Right atrium auricular region (tissue), 2 donors: ENCODE measurements at places on chromosomes 2 and 18. TPM values are rescaled to one million over a fixed set of nuclear protein-coding genes. Genes with fewer than 3 reads are reported as not detected.

The CYP27A1 gene
- total RNA-seq: 23.4 TPM

The WDR35 gene
- total RNA-seq: 4.1 TPM

The ATP6V1C2 gene
- total RNA-seq: 0.12 TPM

The CHRNG gene
- total RNA-seq: not detected

The HNRNPLL gene
- total RNA-seq: 17.8 TPM

DNA sequence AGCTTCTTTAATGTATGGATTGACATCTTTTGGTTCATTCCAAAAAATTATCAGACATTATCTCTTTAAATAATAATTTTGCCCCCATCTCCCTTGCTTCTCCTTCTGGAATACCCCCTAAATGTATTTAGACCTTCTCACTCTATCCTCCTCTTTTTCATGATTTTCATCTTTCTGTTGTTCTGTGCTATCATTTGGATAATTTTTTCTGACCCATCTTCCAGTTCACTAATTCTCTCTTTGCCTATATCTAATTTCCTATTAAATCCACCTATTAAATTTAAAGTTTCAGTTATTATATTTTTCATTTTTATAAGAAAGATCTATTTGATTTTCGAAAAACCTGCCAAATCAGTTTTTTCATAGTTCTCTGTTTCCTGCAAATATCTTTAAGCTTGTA lies 67.8 kb upstream of the ODC1 start:
- DNase-seq: no peak

DNA sequence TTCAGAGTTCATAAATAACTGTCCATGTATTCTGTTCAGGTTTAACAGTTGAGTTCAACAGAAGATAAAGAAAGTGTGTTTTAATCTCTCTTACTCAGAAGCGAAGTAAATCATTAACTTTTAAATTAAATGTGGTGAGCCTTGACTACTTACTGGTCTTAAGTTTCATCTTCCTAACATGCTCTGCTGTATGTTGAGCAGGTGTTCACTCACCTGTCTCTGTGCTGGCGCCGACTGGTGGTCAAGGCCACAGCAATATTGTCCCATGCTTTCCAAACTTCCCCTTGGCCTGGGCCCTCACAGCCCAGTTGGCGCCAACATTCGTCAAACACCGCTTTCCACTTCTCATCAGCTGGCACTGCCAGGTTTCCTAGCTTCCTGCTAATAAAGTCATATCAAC lies 17.0 kb upstream of the MPP4 start:
- DNase-seq: no peak

DNA sequence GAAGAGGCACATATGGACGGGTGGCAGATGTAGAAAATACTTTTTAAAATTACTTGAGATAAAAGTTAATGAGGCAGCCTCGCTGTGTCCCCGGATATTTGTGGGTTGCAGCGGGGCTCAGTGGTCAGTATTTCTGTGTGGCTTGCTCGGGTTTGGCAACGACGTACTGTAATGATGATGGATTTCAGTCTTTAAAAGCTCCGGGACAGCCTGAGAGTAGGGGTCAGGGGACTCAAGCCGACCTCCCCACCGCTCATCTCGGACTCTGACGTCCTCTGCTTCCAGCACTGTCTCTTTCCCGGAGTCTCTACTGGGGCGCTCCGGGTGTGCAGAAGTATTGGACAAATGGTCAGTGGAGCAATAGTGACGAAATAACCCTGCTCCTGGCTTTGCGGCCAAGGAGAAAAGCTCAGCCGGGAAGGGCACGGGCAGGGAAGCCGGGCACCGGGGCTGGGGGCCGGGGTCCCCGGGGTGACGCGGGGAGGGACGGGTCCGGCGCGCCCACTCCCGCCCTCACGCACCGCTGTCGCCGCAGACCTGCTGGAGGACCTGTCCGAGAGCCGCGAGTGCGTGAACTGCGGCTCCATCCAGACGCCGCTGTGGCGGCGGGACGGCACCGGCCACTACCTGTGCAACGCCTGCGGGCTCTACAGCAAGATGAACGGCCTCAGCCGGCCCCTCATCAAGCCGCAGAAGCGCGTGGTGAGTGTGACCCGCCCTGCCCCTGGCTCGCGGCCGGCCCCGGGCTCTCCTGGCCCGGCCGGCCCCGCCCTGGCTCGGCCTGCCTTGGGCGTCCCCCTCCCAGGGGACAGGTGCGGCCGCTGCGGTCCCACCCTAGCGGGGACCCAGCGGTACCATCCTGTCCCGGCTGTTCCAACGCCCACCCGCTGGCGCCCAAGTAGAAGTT lies 7.3 kb downstream of the GATA6 start:
- DNase-seq: no peak

DNA sequence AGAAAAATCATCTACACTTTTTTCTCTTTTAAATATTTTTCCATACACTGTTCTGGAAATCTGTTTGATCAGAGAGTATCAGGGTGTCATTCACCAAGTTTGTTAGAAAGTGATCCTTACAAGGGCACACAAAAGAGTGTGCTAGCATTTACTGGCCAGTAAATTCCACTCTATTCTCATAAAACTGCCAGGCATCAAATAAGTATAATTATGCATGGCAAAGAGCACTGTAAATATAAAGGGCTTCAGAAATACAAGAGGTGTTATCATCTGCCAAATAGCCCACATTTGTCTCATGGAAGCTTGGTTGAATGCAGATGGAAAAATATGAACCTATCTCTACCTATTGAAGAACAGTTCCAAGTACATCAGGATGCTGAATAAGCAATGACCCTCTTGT lies 847.3 kb upstream of the ACVR2A start:
- no peak for DNase-seq

DNA sequence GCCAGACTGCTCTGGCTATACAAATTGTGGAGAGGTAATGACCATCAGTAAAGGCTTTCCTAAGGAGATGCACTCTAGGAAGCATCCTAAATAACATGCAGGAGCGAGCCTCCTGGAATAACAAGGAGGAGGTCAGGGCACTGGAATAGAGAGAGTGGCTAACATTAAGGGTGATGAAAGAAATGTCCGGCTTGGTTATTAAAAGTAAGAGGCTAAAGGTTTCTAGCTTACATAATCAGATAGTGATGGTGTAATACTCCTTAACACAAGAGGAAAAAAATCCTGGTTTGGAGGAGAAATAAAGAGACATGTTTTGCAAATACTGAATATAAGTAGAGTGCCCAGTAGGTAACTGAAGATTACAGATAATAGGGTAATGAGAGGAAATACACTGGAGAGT lies 365.7 kb downstream of the ZEB2 start:
- no peak for DNase-seq

- no peak for DNase-seq
Measured at GRCh38 chr18:1528964-1529509, 624.4 kb downstream of the ADCYAP1 start.

DNA sequence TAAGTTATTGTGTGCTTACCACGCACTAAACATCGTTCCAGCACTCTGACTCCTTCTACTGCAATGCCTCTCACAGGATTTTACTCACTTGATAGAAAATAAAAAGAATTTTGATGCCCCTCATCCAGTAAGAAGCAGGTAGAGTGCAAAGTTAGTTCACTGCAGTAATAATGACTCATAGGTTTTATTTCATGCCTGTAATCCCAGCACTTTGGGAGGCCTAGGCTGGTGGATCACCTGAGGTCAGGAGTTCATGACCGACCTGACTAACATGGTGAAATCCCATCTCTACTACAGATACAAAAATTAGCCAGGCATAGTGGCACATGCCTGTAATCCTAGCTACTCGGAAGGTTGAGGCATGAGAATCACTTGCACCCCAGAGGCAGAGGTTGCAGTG lies 190.6 kb downstream of the RAD51AP2 start:
- DNase-seq: no peak

DNA sequence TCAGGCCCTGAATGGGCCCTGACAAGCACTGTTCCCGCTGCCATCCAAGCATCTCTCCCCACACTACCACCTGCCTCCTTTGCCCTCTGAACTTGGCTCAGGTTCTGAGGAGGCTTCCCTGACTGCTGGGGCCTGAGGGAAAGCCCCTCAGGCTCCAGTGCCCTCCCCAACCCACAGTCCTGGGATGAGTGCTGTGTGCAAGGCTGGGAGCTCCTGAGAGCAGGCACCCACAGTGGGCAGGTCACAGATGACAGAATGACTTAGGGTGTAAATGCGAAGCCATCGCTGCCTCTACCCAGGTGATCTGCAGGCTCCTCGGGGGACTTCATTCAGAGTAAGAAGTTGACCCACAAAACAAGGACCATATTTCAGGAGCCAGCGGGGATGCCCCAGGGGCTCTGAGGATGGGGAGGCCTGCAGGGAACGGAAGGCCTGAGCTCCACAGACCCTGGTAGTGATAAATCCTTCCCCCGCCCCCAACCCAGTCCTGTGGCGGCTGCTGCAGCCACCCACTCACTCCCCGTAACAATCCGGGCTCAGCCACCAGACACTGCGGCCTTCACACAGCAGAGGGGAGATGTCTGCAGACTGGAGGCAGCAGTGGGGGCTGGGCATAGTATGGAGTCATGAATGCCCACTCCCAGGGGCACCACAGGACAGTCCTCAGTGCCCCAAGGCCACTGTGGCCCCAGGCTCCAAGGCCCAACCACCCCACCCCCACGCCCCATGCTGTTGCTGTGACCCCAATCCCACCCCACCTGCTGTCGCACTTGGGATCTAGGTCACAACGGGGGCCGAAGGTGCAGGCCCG lies 8.9 kb downstream of the BIN1 start:
- no peak for DNase-seq

DNA sequence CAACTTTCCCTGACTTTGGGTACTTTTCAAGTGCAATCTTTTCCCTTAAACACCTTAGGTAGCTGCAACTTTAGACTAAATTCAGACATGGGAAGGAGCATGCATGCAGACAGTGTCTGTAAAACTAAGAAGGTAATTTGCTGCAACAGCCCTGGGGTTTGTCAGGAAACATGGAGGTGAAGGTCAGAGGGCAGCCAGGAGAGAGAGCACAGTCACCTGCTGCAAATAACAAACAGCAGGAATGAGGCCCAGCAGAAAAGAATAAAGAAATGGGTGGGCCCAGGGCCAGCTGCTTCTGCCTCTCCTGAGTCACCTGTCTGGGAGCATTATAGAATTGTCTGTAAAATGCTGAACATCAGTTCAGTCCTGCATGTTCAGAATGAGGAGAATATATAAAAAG lies 35.2 kb downstream of the MTHFD2 start:
- no peak for DNase-seq

DNA sequence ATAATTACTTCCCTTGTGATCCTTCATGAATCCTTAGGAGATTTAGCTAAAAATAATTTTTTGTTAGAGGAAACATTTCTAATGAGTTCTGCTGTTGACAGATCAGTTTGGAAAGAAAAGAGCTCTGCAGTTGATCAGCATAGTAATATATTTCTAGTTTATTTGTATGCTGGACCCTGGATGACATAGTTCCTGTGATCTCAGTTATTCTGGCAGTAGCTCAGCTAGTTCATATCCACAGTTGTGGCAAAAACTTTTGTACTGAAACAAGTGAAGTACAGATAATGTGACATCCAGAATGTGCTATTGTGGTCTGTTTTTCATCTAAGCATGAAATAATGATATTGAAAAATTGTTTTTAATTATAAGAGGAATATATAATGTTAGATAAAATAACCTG lies 33.7 kb downstream of the ABI2 start:
- no peak for DNase-seq

DNA sequence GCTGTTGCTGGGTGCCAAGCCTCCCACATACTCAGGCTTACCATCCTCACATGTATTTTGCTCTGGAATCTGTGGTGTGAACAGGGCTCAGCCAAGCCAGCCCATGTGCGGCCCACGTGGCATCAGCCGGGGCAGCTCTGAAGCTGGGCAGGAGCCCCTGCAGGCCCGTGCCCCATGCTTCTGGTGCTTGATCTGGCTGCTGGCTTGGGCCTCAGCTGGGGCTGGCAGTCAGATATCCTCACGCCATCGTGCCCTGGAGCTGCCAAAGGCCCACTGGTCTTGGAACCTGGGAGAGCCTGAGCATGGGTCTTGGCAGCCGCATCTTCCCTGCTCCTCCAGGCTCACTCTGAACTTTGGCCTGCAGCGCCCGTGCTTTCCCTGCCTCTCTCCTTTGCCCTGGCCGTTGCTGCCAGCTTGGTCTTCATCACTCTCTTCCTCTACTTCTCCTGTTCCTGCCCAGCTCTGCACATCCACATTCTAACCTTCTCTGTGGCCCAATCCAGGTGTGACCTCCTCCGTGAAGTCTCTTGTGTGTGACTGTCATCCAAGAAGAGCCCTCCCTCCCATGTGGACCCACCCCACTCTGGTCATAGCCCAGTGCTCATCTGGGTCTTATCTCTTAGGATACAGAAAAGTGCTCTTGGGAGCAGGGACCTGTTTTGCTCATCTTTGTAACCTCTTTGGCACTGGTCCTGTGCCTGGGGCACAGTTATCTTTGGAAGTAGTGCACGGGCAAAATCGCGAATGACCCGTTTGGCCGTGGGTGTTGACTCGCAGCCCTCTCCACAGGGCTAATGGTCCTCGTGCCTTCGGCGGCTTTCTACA lies 116.1 kb downstream of the RNF144A start:
- DNase-seq: no peak

GRCh38 chr2:42696987-42697386 lies 66.9 kb downstream of the OXER1 start:
- no peak for DNase-seq

DNA sequence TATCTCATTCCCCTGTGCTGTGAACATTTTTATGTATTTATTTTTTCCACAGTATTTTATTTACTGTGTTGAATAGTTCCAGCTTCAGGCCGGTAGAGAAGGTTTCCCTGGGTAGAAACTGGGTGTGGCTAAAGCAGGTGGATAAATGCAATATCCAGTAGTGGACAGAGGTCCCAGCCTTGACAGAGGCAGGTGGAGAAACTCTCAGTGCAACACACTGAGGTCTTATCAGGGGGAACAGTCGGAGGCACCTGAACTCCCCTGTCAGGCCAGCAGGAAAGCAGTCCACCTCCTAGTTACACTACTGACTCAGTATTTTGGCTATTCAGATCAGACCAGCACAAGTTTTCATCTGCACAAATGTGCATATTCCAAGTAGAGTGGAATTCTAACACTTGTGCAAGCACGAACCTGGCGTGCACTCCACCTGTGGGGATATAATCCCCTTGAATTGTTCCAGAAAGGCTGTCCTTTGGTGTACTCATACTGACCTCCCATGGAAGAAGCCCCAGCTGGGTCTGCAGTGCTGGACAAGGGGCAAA lies 103.3 kb downstream of the GULP1 start:
- DNase-seq: no peak

GRCh38 chr2:54936766-54937165 lies 113.5 kb downstream of the RTN4 start:
- DNase-seq: no peak

- no peak for DNase-seq
Measured at GRCh38 chr2:25421820-25422411, 80.2 kb upstream of the DNMT3A start.

DNA sequence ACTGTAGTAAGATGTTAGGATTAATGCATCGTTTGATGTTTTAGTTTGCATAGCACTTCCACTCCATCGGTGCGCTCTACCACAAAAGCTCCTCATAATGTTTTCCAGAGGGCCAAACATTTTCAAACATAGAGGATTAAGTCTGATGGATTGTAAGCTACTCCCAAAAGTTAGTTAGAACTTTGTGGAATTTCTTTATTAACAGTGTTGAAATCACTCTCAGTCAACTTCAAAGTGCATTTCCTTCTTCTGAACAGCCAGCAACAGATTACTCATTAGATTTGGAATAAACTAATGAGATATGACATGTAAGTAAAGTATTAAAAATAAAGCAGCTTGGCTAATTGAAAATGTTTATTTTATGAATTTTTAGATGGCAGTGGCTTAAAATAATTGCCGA lies 30.1 kb upstream of the CTAGE1 start:
- DNase-seq: no peak

- DNase-seq: no peak
Measured at GRCh38 chr2:200335657-200336056, 29.2 kb downstream of the SPATS2L start.

- DNase-seq: no peak
Measured at GRCh38 chr2:209495855-209496585, 72.2 kb downstream of the MAP2 start.

GRCh38 chr18:58863539-58864145 lies 1.0 kb upstream of the ZNF532 start:
- no peak for DNase-seq
